ENCODE measurements at places on chromosomes 7 and 10. TPM values are rescaled to one million over a fixed set of nuclear protein-coding genes. Genes with fewer than 3 reads are reported as not detected.

HKDC1 gene
- 0.14 TPM for total RNA-seq

COL17A1 gene
- total RNA-seq: under 0.01 TPM

TMEM213 gene
- not detected for total RNA-seq

MYO3A gene
- total RNA-seq: not detected

ADD3 gene
- 102 TPM for total RNA-seq

PLCE1 gene
- 0.29 TPM for total RNA-seq

CYP2C9 gene
- not detected for total RNA-seq

DNAH11 gene
- total RNA-seq: not detected

C7orf57 gene
- under 0.01 TPM for total RNA-seq

TEX47 gene
- total RNA-seq: not detected

SLC16A9 gene
- under 0.01 TPM for total RNA-seq

Data from placental pericyte (primary cell).